ENCODE measurements at places on chromosomes 1 and 21.
A peak's percentile ranks its signal among the peaks of the same experiment; 100 is the strongest.

DNA sequence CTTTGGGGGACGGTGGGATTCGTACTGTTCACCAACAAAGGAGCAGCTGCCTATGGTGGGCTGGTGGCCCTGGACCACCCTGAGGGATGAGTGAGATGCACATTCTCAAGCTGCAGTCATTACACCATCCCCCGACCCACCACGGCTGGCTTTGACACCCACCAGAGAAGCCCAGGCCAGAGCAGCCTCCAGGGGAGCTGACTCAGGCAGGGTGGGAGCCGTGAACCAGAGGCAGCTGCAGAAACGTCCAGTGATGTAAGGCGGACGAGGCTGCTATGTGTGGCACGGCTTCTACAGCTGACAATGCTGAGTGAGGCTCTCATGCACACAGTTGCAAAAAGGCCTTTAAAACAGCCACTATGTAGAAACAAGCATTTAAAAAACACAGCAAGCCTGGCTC lies 40.1 kb downstream of the CHAF1B start:
- no peak for DNase-seq

GRCh38 chr21:42310411-42311001 lies 4.7 kb downstream of the TFF3 start:
- no peak for DNase-seq

GRCh38 chr1:46437723-46438122 lies 43.6 kb downstream of the FAAH start:
- no peak for DNase-seq

DNA sequence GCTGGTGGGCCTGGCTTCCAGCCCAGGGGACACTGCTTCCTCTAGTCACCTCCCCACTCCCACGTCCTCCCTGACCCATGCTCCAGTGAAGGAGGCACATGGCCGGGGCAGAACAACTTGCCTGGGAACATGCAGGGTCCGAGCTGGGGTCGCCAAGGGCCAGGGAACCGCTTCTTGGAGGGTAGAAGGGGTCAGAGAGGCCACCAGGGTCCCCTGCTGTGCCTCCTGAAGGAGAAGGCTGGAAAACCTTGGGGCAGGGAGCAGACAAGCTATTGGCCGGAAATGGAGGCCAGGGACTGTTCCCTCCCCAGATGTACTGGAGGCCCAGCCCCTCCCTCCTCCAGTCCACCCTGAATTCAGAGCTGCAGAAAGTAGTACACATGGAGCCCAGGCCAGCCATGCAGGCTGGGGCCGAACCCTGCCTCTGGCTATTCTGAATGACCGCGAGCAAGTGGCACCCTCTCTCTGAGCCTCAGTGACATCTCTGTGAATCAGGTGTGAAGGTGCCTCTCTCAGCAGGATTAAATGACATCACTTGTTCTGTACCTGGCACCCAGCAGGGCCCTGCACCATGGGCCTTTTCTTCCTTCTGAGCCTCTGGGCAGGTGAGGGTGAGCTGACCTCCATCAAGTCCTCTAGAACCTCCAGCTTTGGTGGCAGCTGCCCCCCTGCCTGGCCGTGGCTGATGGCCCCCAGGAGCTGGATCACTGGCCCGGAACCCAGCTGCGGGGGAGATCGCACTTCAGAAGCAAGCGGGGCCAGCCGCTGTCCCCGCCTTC lies 15.7 kb downstream of the SPOCD1 start:
- no peak for DNase-seq

GRCh38 chr1:178077917-178078316 lies 16.0 kb upstream of the RASAL2 start:
- no peak for DNase-seq

DNA sequence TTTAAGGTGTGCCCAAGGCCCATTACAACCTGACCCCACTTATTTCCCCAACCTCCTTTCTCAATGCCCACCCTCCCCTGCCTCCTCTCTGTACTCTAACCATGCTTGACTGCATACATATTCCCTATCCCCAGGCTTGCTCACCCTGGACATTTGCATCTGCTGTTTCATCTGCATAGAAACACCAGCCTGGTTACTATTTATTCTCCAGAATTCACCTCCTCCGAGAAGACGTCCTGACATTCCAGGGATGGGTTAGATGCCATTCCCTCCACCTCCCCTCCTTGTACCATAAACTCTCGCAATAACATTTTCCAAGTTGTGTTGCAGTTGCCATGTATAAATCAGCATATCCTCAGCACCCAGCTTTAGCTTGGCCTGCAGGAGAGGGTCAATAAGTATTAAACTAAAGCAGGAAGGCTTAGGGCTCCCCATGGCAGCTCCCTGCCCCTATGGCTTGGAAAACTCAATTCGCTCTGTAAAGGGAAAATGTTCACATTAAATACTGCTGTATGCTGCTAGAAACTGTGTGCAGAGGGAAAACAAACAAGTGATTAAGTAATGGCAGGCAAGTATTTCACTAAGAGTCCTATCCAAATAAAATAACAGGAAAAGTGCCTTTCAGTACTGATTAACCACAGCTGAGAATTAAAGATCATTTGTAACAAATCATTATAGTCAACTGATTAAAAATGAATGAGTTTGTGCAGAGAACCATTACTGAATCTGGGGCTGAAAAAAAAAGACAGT lies 202.3 kb downstream of the TNR start:
- no peak for DNase-seq

DNA sequence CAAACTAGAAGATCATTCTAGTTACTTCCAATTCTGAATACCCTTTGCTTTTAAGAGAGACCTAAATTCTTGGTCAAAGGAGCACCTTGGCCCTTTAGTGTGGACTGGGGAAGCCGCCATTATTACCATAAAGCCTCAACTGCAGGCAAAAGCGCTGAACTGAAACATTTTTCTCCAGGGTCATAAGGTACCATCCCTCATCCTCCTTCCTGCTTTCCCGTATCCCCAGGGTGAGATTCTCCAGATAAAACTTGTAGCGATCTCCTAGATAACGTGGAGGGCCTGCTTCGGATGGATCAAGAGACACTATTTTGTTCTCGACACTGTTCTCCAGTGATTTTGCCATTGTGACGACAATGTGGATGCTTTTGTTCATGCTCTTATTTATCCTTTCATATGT lies 9.8 kb downstream of the SLAMF1 start:
- no peak for DNase-seq

GRCh38 chr1:158311066-158311465 lies 20.3 kb downstream of the CD1B start:
- DNase-seq = no peak

- DNase-seq = no peak
These were observed 85.5 kb downstream of the KCND3 start for GRCh38 chr1:111903871-111904449.

GRCh38 chr1:17617787-17618557 lies 78.5 kb downstream of the ARHGEF10L start:
- no peak for DNase-seq

DNA sequence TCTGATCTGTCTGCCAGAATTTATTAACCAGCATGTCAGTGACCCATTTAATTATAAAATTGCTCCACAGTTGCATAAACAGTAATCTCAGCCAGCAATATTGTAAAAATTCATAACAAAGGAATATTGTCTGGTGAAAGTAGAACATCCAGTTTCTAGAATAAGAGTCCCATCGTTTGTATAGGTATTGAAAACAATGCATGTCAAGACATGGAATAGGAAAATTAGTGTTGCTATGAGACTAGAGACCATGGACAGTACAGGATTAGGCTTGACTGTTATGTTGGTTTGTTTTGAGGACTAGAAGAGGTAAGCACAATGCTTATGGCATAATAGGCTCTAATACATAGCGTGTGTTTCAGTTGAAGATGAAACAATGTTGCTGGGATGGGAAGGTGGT lies 37.1 kb downstream of the ATF6 start:
- no peak for DNase-seq

- no peak for DNase-seq
These were observed 106.4 kb downstream of the CTH start for GRCh38 chr1:70517444-70517843.

DNA sequence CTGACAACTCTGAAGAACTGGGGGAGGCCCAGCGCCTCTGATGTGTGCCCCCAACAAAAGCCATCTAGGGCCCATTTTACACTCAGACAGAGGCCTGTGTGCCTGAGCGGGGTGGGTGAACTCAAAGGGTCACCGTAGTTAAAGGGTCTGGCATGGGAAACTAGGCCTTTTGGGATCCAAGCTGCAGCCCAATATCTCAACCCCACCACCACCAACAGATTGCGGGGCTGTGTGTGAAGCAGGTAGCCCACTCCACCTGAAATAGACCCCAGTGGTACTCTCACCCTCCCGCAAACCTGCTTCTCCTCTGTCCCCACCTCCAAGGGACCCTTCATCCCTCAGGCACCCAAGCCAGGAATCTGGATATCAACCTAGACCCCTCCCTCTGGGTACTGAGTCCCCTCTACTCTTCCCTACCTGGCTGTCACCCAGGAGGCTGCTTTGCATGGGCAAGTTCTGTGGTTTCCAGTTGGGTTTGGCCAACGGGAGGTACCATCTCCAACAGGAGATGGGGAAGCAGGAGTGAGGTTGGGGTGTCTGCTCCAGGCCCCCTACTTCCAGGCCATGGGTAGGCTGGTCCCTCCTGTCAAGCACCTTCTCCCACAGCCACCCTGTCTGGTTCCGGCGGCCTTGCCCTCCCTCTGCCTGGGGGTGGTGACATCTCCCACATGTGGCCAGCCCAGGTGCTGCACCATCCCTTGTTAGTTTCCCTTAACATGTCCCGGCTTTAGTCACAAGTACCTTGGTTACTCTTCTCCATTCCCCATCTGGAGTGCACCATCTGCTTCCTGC lies 35.2 kb upstream of the LRP8 start:
- no peak for DNase-seq

- peak; percentile 63 for DNase-seq
These were observed 742 bp downstream of the SH3GLB1 start for GRCh38 chr1:86704972-86705664.

DNA sequence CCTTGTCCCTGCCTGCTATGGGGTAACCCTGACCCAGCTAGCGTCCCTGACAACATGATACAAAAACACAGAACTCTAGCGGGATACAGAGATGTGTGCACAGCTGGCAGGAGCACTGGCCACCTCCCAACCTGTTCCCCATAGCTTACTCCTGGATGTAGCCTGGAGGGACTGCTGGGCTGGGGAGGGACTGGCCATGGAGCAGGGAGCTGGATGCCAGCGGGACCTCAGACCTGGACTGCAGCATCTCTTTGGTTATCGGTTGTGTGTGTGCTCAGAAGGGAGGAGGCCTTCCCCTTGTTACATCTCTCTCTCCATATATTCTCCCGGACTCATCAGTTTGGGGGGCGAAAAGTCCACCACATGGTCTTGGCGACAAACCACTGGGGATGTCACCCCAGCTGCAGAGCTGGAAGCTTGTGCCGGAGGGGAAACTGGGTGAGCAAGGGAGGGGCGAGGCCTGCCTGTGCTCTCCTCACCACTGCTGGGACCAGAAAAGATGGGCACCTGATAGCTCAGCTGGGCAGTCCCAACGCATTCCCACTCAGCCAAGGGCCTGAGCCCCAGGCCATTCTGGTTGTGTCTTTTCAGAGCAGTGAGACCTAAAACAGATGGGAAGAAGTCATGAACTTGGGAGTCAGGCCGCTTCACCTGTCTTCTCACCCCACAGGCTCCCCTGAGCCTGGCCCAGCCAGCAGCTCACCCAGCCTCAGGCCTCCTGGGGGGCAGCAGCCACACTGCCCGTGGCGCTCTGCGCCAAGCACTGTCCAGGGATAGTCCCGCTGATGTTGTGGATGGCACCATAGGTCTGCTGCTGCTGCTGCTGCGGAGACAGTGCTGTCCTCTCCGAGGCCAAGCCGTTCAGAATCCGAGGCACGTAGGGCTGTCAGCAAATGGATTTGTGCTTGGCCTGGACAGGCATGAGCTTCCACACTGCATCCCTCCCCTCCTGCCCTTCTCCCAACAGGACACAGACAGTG lies 35.6 kb downstream of the TMEM63A start:
- DNase-seq = no peak

DNA sequence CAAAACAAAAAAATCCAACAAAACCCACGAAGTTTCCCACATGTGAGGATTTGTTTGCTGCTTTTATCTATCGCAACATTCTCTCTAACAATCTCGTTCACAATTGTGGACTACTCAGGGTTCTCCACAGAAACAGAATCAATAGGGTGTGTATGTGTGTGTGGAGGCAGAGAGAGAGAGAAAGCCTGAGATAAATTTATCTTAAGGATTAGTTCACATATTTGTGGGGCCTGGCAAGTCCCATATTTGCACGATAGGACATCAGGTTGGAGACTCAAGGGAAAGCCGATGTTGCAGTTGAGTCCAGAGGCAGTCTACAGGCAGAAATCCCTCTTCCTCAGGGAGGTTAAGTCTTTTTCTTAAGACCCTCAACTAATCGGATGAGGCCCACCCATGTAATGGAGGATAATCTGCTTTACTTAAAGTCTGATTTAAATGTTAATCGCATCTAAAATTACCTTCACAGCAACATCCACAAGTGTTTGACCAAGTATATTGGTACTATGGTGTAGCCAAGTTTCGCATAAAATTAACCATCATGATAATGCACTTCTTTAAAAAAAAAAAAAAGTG lies 31.7 kb downstream of the ADAMTS1 start:
- no peak for DNase-seq

- DNase-seq = peak; percentile 52
These were observed 11.9 kb downstream of the XKR8 start for GRCh38 chr1:27971674-27972073.

- DNase-seq = no peak
These were observed 10.4 kb upstream of the HOOK1 start for GRCh38 chr1:59804301-59804700.

Measured in NCI-H510A treated with DMSO at 0.1 percent for 48 hours (cell line).